CD8-positive, alpha-beta memory T cell (primary cell): ENCODE measurements at places on chromosomes 4 and X. TPM values are rescaled to one million over a fixed set of nuclear protein-coding genes. Genes with fewer than 3 reads are reported as not detected.

PTPN13 gene
- polyA plus RNA-seq: 1.3 TPM

DNA sequence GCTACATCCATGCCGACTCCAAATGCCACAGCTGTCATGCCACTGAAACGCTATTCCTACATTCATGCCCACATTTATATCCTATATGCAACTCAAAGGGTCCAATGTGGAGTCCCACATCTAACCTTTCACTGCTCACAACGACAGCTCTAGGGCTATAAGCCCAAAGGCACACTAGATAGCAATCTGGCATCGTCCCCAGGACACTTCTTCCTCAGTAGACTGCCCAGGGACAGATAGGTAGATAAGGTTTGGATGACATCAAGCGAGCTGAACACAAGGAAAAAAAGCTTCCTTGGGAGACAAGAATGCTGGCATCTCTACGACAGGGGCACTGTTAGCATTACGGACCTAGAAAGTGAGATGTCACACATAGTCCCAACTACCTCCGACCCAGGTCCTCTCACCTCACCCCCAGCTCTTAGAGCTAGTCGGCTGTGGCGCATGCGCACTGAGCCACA is 685 bp downstream of the RAB9B start:
- DNase-seq: peak; percentile 20

DNA sequence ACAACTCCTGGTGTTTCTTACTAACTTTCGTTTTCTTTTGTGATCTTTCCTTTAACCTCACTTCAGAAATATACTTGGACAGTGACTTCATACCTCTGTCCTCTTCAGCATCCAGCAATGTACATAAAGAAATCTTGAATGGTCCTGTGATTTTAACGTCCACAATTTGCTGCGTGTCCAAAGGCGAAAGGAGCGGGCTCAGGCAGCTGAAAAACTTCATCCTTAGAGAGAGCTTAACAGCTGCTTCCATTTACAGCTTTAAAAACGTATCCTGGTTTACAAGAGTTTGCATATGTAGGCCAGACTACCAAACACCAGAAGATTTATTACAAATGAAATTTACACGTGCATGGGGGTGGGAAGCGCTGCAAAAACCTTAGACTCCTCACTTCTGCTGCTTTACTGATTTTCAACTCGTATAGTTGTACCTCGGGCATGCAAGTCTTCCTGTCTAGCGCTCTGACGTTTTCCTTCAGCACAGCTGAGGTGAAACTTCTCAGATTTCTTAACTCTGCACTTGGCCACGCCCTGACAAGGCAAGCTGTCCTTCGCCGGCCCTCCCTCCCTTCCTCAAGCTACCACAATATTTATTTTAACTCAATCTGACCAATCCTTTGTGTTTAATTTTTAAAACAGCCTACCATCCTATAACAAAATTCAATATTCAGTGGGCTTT is 406.4 kb downstream of the FAM47A start:
- DNase-seq: no peak

- no peak for DNase-seq
These were observed 114.3 kb upstream of the HS3ST1 start for GRCh38 chr4:11542952-11543351.

TBC1D8B gene
- 0.48 TPM for polyA plus RNA-seq

CT45A10 gene
- polyA plus RNA-seq: not detected

FAM156B gene
- polyA plus RNA-seq: 4.4 TPM

GRCh38 chr4:94595013-94595412 is 143.3 kb downstream of the PDLIM5 start:
- DNase-seq: no peak

- no peak for DNase-seq
These were observed 1183.0 kb downstream of the TECRL start for GRCh38 chr4:63226229-63226628.

DNA sequence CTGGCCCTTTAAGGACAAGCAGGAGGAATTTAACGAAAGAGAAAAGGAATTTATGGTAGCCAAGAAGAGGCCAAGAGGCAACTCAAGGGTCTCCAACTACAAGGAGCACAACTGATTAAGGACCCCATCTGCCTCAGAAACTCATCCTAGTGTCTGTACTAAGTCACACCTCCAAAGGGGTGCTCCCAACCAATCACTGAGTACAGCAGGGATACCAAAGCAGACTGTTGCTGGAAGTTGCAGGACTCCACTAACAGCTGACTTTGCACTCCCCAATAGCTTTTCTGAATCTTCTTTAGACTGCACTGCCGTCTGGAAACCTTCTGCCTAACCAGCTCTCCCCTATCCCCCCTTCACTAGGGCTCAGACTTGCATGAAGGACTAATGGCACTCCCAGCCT is 50.6 kb downstream of the ATP11C start:
- no peak for DNase-seq

TCEAL9 gene
- 1.0 TPM for polyA plus RNA-seq

DNA sequence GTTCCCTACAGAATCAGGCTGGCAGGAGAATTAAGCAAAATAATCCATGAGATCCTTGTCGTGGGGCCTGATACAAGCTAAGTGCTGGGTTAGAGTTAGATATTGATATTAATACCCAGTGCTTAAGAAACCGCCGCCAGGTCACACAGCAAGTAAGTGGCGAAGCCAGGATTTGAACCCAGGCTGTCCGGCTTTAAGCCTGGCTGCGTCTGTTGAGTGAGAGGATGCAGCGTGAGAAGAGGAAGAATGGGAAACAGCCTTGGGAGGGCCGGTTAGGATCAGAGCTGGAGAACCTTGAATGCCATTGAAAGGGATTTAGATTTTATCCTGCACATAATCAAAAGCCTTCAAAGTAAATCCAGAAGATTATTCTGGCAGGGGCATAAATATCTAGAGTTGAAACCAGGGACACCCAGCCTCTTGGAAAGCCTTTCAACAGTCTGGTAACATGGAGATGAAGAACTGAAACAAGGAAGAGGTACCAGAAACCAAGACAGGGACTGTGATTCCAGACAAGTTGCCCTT is 64.8 kb upstream of the HELT start:
- DNase-seq: no peak

EDNRA gene
- polyA plus RNA-seq: not detected

DNA sequence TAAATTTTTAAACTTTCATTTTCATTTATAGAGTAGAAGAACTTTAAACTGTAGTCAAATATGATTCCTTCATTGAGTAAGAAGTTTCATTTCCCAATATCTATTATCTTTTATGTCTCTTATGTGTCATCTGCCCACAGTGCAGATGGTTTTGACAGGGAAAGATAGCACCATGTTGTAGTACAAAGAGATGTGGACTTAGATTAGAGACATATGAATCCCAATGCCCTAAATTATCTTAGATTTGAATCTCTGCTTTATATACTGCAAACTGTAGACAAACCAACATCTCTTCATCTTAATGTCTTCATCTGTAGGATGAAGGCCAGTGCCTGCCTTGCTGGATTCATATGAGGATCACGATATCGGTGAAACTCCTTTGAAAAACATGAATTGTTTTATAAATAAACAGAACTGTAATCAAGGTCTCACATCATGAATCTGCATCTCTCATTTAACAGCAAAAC is 217.5 kb downstream of the BANK1 start:
- no peak for DNase-seq

CYSLTR1 gene
- 2.6 TPM for polyA plus RNA-seq

GRCh38 chr4:73683033-73683432 is 57.3 kb upstream of the CXCL8 start:
- DNase-seq: no peak

- DNase-seq: no peak
These were observed 549.1 kb upstream of the BOD1L1 start for GRCh38 chr4:14176613-14177012.

GRCh38 chr4:113383111-113383785 is 333.8 kb downstream of the ANK2 start:
- no peak for DNase-seq
